Hippocampal formation (tissue), 2 donors: ENCODE measurements at places on chromosomes 2 and 18.

GRCh38 chr2:85601771-85602475 lies 575 bp downstream of the TMEM150A start:
- DNase-seq, result peak; percentile 25

GRCh38 chr2:144990661-144991060 lies 470.7 kb upstream of the ZEB2 start:
- DNase-seq, result peak; percentile 56

DNA sequence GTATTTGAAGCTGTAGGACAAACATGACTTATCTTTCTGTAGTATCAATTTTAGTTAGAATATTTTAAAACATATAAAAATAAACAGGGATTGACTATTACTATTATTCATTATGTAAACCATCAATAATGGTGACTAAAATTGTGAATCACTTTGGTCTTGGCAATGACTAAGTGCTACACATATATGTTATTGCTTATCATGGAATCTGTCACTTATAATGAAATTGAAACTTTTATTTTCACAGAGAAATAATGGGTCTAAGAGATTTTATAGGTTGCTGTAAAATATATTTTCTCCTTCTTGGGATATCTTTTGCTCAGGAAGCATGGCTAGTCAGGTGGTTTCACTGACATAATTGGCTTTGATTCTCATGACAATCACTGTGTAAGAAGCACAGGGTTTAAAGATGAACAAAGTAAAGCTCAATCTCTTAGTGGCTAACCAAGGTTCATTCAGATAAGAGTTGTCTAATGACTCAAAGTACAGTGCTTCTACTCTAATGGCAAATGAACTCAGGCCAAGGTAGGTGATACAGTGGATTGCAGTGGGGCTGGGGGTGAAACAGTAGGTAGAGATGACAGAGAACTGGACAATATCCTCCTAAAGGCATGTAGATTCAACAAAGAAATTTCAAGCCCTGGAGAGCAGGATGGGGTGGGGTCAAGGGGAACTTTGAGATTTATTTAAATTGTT lies 98.6 kb upstream of the FANCL start:
- DNase-seq, result no peak

- DNase-seq, result no peak
These were observed 150.8 kb downstream of the ANKRD44 start for GRCh38 chr2:197159661-197160211.

GRCh38 chr18:28984731-28985130 lies 807.8 kb upstream of the CDH2 start:
- no peak for DNase-seq
